SK-MEL-5 (cell line): ENCODE measurements at places on chromosomes 4 and X. TPM values are rescaled to one million over a fixed set of nuclear protein-coding genes. Genes with fewer than 3 reads are reported as not detected.

GRCh38 chr4:40492691-40493090, 137.0 kb downstream of the RBM47 start:
- no peak for DNase-seq

- DNase-seq = no peak
These were observed 793 bp downstream of the NALF2 start for GRCh38 chrX:69504626-69505612.

CTAG1A gene
- total RNA-seq = not detected in 2 replicates

DNA sequence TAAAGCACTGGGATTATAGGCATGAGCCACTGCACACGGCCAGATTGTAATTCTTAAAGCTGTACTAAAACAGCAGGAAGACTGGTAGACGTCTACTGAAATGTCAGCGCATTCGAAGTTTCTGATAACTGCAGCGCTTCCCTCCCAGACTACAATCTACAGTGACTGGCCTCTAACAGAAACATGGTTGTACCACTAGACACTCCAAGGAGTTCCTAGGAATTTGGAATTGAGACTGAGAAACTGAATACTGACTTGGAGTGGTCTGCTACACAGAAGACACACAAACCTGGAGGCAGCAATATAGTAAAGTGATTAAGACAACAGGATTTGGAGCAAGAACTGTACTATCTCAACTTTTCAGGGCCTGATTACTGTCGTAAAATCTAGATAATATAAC, 937 bp downstream of the HELQ start:
- no peak for DNase-seq
